CD8-positive, alpha-beta T cell (primary cell): ENCODE measurements at places on chromosomes 5 and 9.

GRCh38 chr5:23221831-23222230 is 285.6 kb upstream of the PRDM9 start:
- DNase-seq = no peak

DNA sequence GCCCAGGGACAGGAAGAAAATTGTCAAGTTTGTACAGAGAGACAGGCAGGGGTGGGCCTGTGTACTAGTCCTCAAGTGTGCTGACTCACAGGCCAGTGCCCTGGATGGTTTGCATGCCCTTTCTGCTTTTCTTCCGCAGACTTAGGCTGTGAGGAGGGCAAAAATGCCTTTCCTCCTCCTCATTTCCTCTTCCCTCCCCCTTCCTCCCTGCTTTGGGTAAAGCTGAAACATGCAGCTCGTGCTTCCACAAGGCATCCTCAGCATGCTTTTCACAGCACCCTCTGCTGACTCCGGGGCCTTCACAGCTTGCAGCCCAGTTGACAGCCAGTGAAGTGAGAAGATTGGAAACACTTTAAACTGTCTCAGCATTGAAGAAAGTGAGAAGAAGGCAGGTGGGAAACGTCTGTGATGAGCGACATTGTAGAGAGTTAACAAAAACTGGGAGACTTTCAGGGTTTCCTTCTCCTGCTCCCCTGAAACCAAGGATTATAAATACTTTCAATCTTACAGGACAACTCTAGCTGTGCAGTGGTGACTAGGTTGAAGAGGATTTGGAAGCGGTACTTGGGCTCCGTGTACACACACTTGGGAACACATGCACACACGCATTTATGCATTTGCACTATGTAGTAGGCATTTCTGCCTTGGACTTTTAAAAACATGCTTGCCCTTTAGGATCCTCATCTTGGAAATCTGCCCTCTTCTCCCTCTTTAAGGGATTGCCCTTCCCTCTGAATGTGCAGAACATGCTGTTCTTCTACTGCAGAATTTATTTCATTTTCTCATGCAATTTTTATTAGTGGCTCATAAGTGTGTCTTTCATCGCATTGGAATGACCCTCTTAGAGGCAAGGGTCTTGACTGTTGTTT is 138.8 kb downstream of the GRIA1 start:
- DNase-seq = no peak

DNA sequence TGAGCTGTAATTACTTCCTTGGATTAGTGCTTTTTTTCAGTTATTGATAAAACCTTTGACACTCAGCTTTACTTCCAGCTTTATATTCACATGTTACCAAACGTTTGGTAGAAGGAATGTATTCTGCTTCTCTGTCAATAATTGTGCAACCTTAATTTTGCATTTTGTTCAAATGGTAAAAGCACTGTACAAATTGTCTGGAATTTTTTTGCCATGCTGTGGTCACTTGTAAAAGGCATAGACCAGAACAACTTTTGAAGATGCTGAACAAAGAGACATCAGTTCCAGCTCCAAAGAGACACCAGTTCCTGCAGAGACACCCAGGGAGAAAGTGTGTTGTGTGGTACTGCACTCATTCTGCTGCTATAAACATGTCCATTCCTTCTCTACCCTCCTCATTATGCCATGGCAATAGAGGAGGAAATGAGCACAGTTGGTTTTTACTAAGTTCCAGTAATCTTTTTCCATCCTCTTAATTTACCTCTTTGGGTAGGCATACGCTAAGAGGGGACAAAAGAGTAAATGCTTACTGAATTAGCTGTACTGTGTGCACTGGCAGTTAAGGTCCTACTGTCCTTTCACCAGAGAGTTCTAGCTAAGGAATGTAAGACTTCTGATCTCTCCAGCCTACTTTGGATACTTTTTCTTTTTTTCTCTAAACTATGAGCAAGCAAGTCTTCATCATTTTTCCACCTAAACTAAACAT is 387.4 kb downstream of the FGF10 start:
- DNase-seq = no peak

GRCh38 chr5:13574574-13574973 is 369.9 kb downstream of the DNAH5 start:
- DNase-seq = no peak

DNA sequence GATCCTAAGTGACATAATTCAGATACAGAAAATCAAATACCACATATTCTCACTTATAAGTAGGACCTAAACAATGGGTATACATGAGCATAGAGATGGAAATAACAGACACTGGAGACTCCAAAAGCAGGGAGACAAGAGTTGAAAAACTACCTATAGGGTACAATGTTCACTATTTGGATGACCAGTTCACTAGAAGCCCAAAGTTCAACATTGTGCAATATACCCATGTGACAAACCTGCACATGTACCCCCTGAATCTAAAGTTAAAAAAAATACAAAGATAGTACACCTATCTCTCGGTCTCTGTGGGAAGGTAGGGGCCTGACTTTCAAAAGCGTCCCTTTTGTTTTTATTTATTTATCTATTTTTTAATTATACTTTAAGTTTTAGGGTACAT is 11.7 kb upstream of the OR1N1 start:
- no peak for DNase-seq

DNA sequence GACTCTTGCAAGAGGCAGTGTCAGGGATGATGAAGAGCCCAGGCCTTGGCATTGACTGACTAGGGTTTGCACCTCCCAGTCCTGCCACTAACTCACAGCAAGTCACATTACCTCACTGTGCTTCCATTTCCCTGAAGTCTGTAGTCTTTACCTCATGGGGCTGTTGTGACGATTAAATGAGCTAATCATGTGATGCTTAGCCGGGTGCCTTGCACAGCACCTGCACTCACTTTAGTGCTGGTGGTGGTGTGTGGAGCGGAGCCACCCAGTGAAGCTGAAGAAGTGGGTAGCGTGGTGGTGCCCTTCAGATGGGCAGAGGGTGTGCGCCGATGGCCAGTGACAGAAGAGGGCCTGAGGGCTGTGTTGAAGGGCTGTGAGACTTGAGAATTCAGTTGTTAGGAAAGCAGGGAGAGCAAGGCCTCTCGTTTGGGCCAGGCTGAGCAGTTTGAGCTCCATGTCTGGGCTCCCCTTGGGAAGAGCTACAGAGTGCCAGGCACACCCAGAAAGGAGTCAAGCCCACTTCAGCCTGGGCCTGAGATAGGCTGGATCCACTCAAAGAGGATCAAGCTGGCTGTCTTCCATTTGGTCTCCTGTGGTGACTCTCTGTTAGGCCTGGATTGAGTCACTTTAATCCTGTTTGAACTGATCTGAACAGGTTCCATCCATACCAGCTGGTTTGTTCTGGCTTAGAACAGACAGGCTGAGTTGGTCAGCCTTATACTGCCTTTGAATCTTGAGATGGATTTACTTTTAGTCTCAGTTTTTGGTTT is 42.5 kb downstream of the RALGPS1 start:
- DNase-seq = no peak

DNA sequence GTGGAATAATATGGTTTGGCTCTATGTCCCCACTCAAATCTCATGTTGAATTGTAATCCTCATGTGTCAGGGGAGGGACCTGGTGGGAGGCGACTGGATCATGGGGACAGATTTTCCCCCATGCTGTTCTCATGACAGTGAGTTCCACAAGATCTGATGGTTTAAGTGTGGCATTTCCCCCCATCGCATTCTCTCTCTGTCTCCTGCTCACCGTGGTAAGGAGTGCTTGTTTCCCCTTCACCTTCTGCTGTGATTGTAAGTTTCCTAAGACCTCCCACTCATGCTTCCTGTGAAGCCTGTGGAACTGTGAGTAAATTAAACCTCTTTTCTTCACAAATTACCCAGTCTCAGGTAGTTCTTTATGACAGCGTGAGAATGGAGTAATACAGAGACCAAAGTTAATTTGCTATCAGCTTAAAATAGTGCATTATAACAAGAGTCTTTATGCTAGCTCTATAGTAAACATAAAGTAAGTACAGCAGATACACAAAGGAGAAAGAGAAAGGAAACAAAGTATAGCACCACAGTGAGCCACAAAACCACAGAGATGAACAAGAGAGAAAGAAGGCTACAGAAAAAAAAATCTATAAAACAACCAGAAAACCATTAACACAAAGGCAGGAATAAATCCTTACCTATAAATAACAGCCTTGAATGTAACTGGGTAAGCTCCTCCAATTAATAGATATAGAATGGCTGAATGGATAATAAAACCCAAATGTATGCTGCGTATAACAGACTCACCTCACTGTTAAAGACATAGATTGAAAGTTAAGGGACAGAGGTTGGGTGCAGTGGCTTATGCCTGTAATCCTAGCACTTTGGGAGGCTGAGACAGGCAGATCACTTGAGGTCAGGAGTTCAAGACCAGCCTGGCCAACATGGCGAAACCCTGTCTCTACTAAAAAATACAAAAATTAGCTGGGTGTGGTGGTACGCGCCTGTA is 39.7 kb downstream of the RAPGEF6 start:
- DNase-seq = no peak

DNA sequence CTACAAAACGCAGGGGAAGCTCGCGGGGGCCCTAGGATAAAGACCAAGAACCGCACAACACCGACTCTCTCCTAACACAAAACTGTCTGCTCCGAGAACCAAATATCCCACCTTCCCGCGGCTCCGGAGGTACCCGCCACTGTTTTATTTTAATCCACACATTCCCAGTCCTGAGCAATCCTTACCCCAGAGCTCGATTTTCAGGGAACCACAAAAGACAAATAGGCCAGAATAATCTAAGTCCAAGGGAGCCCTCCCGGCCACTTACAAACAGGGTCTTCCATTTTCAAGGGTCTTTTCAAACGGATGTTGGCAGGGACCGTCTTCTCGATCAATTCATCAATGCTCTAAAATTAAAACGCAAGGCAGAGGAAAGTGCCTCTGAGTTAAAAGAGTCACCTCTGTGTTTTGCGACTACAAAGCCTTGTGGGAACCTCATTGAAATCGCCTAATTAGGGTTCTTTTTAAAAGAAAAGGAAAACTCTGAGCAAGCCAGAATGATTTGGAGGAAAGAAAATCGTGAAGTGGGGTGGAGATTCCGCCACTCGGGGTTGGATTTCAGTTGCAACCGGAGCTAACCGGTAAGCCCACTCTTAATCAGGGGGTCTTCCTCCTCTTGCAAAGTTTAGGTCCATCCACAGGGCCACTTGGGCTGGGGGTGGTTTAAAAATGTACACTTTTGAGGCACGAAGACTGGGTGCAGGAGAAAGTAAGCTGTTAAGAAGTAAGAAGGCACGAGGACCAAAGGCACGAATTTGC is 1.0 kb downstream of the GLDC start:
- no peak for DNase-seq

DNA sequence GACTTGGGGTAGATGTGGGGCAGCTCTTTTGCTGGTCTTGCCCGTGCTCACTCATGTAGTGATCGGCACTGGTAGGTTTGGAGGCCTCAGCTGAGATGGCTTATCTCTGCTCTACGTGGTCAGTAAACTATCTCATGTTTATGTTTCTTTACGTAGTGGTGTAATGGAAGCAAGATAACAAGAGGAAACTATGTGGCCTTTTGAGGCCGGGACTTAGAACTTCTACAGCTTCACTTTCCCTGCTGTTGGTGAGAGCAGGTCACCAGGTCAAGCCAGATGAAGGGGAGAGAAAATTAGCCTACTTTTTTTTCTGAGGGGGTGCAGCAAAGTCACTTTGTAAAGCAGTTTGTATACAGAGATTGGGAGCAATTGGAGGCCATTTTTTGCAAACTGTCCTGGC is 8.5 kb downstream of the FOCAD start:
- DNase-seq = no peak

GRCh38 chr5:267716-268115 is 3.7 kb upstream of the PDCD6 start:
- DNase-seq = no peak

GRCh38 chr9:3502560-3503398 is 23.0 kb downstream of the RFX3 start:
- no peak for DNase-seq

GRCh38 chr5:156883316-156883875 is 33.3 kb downstream of the PPP1R2B start:
- DNase-seq = no peak

DNA sequence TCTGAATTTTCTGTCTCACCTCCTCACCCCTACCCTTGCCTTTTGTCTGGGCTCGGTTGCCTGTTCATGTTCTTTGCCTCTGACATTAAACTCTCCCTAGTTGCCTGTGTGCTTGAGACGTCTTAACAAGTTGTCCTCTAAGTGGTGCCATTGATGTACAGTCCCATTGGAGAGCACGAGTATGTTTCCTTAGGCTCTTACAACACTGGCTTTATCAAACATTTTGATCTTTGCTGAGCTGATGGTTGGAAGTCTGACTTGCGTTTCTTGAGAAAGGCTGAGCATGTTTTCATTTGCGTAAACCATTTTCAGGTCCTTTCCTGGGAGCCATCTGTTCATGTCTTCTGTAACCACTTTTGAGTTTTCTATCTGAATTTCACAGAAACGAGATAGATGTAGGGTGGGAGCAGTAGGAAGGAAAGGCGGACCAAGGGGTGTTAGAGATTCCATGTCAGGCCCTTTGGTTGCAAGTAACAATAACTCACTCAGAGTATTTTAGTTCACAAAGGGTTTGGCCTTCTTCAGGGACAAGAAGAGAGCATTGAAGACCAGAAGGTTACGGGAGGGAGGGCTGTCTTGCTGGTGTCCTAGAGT is 35.4 kb downstream of the OTULIN start:
- DNase-seq = no peak

GRCh38 chr5:146223179-146223578 is 19.8 kb downstream of the RBM27 start:
- no peak for DNase-seq

DNA sequence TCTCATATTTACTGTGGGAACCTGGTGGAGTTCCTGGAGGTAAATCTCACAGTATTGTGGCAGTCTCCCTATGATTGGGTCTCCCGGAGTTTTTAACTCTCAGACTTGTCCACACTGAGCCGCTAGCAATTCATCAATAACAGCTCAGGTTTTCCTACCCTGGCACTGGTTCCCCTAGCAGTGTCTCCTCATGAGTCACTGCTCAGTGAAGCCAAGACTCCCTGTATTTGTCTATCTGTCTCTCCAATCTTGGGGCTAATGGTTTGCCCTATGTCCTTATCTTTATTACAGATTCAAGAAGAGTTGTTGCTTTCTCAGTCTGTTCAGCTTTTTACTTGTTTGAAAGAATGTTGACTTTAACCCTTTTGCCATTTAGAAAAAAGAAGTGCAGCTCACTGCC is 176.7 kb upstream of the FGF10 start:
- DNase-seq = no peak

DNA sequence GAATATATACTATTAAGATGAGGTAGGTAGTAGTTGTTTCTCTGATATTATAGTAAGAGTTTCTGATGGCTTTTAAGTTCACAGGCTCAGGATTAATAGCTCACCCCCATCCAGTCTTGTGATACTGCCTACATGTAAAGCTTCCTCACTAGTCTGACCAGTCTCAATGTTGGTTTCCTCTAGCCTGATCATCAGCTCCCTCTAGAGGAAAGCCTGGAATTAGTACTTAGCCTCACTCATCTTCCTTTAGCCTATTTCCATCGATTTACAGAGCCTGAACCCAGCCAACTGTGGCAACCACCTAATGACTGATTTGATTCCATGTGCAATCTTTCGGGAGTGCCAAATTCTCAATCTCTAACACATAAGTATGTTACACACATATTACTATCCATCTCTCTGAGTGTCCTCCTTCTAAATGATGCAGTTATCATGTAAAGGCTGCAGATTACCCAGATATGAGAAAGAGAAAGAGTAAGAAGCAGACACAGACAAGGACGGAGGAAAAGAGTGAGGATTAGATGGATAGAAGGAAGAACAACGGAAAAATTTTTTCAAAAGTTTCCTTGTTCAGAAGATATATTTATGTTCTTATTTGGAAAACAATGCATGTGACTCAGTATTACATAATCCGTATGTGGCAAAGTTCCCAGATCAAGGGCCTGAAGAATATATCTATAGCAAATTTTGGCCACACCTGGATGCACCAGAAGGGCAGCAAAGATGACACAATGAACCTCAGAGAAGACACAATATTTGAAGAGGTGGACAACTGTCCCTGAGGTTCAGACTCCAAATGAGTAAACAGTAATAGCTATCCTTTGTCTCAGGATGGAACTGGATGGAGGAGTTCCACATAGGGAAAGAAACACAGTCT is 333.7 kb downstream of the ELAVL2 start:
- no peak for DNase-seq
